ENCODE measurements at places on chromosomes 16 and 17.

GRCh38 chr17:43388359-43389045 lies 10.3 kb upstream of the ARL4D start:
- DNase-seq: peak; percentile 80

- no peak for DNase-seq
Measured at GRCh38 chr16:64094992-64095634, 1026.8 kb downstream of the CDH11 start.

DNA sequence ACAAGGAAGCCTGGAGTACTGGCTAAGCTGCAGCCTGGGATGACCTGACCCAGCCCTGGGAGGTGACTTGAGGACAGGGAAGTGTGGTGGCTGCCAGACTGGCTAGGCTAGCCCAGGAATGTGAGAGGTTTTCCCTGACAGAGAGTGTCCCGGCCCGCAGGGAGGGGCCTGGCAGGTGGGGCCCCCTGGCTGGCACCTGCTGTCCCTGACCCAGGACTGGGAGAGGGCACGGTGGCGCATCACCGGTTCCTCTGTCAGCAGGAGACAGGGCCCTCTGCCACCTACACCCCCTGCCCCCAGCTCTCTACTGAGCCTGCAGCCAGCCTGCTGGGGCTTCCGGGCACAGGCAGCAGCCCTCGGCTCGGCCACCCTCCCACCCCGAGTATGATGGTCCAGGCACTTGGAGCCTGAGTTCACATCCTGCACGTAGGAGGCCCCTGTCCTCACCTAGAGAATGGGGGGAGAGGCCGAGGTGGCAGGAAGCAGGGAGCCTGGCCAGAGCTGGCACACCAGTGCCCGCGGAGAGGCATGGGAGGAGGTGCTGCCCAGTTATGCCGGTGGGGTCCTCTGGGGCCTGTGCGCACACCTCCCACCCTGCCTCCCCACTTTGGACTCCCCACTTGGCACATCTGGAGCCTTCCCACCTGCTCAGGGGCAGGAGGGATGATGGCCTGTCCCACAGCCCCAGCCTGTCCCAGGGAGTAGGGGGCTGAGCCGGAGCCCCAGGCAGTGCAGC lies 528 bp downstream of the PRSS27 start:
- no peak for DNase-seq

DNA sequence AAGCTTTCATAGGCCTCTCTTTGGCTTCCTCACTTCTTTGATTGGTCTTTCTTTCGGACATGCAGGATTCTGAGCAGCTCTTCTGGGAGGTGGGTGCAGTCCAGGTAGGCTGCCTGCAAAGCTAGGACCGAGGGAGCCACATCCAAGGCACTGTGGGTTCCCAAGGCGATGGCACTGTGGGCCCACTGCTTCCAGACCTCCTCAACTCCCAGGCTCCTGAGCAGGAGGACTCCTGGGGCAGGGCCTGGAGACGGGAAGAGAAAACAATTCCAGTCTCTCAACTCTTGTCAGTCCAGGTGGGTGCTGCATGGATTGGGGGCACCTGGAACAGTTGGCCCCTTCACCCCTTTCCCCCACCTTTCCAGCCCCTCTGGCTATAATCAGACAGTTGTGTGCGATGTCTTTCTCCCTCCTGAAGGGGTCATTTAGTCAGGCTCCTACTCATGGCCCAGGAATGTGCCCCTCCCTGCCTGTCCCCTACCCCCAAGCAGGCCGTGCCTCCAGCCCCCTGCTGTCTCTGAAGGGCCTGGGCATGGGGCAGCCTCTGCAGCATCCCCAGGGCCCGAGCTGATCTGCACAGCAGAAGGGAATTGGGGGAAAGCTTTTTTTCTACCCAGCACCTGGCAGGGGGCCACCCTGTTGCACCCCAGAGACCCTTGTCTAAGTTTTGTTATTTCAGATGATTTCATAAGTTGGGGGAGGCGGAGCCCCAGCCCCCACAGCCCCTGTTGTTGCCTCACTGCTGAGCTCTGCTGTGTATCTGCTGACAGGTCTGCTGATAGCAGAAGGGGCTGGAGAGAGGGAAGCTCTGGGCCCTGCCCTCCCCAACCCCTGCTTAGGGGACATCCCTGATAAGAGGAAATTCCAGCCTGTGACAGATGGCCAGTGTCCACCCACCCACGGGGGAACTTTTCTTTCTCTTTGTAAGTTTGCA lies 330.3 kb downstream of the SEC14L1 start:
- DNase-seq: no peak

- no peak for DNase-seq
Measured at GRCh38 chr16:13313351-13313750, 412.0 kb downstream of the SHISA9 start.

DNA sequence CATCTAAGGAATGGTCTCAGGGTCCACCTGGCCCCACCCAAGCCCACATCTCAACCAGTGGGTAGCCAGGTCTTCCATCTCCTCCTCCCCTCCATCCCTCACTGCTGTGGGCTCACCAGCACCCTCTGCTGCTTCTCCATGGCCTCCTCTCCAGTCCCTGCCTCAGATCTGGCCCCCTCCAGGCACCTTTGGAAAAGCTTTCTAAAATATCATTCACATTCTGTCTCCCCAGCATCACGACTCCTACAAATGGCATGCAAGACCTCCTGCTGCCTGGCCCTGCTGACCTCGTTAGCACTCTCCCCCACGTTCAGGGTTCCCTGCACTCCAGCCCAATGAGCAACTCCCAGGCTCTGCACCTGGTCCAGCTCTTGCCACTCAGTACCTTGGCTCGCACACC lies 13.7 kb downstream of the GLP2R start:
- no peak for DNase-seq

GRCh38 chr16:11333702-11334101 lies 11.6 kb upstream of the RMI2 start:
- DNase-seq: no peak

- no peak for DNase-seq
Measured at GRCh38 chr16:70665113-70665694, 18.8 kb downstream of the IL34 start.

GRCh38 chr17:45986056-45986455 lies 13.0 kb upstream of the STH start:
- no peak for DNase-seq

DNA sequence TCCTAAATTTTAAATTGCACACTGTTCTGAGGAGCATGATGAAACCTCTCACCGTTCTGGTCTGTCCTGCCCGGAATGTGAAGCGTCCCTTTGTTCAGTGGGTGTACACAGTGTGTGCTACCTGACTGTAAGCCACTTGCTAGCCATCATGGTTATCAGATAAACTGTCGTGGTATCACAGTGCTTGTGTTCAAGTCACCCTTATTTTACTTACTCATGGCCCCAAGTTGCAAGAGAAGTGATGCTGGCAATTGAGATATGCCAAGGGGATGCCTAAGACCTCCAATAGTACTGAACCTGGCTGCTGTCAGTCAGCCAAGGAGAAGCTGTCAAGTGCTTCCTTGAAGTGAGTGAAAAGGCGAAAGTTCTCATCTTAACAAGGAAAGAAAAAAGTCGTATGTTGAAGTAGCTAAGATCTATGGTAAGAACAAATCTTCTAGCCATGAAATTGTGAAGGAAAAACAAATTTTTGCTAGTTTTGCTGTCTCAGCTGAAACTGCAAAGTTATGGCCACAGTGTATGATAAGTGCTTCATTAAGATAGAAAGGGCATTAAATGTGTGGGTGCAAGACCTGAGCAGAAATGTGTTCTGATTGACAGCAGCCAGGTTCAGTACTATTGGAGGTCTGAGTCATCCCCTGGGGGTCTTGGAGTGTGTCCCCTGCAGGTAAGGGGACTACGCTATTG lies 5.8 kb downstream of the PIK3R6 start:
- no peak for DNase-seq

- no peak for DNase-seq
Measured at GRCh38 chr17:69228576-69228975, at the start of gene ABCA10. Gene ABCA10, minus strand, starts transcription at chr17:69228824. Its CDS starts 3,466 bp downstream, at chr17:69225358.

- no peak for DNase-seq
Measured at GRCh38 chr16:1012135-1012534, 30.6 kb downstream of the SOX8 start.

GRCh38 chr17:39979893-39980350 lies 685 bp upstream of the PSMD3 start:
- no peak for DNase-seq

GRCh38 chr17:7233701-7234082 lies 625 bp downstream of the DVL2 start:
- DNase-seq: no peak

GRCh38 chr17:9403257-9403656 lies 172.4 kb downstream of the STX8 start:
- DNase-seq: no peak

GRCh38 chr17:82967268-82968032 lies 112.0 kb upstream of the METRNL start:
- no peak for DNase-seq

GRCh38 chr16:58733671-58734458 lies at the start of gene GOT2:
Gene GOT2, minus strand, starts transcription at chr16:58734316. Its CDS starts 88 bp downstream, at chr16:58734228.
- peak; percentile 58 for DNase-seq

DNA sequence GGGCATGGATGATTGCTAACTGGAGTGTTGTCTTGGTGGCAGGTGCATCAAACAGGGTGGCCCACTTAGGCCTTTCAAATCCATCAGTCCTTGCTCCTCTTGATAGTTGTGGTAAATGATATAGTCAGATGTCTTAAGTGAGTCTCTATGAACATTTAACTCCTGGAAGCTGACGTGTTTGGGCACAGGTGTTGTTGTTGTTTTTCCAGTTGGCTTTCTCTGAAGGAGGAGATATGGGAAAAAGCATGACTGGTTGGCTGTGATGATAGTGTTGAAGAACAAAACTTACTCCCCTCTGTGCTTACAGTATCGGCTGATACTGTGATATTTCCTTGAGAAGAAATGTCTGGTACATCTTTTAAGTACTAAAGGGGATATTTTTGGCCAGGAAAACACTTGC lies 18.0 kb downstream of the TNRC6A start:
- no peak for DNase-seq

GRCh38 chr17:2241823-2242222 lies 61.8 kb downstream of the SMG6 start:
- DNase-seq: no peak

DNA sequence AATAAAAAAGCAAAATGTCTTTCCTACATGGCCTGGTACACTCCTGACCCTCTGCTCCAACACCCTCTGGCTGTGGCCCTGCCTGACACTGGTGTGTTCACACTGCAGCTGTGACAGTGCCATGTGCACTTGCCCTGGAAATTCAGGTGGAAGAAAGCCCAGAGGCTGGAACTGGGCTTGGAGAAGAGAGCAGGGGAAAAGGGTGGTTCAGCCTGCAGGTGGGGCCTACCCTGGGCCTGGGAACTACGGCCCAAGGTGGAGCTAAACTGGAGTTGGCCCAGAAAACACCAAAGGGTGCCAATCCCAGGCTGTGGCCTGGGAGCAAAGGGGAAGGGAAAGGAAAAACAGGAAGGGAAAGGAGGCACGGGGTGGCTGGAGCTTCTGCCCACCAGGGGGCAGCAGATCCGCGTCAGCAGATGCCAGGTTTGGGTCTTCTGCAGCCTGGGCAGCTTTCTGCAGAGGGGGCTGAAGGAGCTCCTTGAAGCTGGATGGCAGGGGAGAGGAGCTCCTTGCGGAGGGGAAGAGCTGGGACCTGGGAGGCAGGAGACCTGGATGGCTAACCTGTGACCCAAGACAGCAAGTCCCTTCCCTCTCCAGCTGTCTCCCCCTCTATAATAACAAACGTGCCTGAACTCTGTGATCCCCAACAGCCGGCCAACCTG lies 15.4 kb upstream of the CTCF start:
- DNase-seq: peak; percentile 48

GRCh38 chr16:53668869-53669268 lies 34.8 kb downstream of the RPGRIP1L start:
- DNase-seq: no peak

GRCh38 chr17:8856869-8857575 lies 10.5 kb downstream of the PIK3R6 start:
- DNase-seq: no peak

Measured in activated CD4-positive, CD25-positive, alpha-beta regulatory T cell treated with anti-CD3 and anti-CD28 coated beads, Interleukin-2, amount 50 U/mL, for 16 hours (primary cell).